ENCODE measurements at places on chromosomes 12 and 14. TPM values are rescaled to one million over a fixed set of nuclear protein-coding genes. Genes with fewer than 3 reads are reported as not detected.

SLC17A8 gene
- total RNA-seq = not detected

SERPINA9 gene
- total RNA-seq = not detected

GDF3 gene
- total RNA-seq = 9.1 TPM

PLEKHD1 gene
- 0.37 TPM for total RNA-seq

IRAK3 gene
- 0.29 TPM for total RNA-seq

L2HGDH gene
- 22.6 TPM for total RNA-seq

WNT5B gene
- 0.61 TPM for total RNA-seq

- no peak for DNase-seq
These were observed 1005.5 kb downstream of the NRXN3 start for GRCh38 chr14:79175671-79176070.

- no peak for DNase-seq
These were observed 37.2 kb downstream of the TIMELESS start for GRCh38 chr12:56411781-56412639.

GRCh38 chr12:109054520-109054919 lies 2.1 kb downstream of the USP30 start:
- DNase-seq = no peak

DNA sequence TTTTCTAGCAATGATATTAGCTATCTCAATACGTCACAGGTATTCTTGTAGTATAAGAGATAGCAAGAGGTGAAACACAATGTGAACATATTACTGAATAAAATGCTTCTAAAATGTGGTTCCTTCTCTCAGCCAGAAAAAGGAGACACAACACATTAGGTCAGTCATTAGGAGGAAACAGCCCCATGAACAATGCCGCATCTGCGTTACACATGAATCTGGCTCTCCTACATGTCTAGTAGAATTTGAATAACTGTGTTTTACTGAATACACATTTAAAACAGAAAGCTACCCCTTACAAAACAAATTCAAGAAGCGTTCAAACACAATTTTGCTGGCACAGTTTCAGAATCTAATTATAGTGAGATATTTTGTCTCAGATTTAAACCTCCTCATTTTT lies 51.6 kb downstream of the EFCAB11 start:
- no peak for DNase-seq

DNA sequence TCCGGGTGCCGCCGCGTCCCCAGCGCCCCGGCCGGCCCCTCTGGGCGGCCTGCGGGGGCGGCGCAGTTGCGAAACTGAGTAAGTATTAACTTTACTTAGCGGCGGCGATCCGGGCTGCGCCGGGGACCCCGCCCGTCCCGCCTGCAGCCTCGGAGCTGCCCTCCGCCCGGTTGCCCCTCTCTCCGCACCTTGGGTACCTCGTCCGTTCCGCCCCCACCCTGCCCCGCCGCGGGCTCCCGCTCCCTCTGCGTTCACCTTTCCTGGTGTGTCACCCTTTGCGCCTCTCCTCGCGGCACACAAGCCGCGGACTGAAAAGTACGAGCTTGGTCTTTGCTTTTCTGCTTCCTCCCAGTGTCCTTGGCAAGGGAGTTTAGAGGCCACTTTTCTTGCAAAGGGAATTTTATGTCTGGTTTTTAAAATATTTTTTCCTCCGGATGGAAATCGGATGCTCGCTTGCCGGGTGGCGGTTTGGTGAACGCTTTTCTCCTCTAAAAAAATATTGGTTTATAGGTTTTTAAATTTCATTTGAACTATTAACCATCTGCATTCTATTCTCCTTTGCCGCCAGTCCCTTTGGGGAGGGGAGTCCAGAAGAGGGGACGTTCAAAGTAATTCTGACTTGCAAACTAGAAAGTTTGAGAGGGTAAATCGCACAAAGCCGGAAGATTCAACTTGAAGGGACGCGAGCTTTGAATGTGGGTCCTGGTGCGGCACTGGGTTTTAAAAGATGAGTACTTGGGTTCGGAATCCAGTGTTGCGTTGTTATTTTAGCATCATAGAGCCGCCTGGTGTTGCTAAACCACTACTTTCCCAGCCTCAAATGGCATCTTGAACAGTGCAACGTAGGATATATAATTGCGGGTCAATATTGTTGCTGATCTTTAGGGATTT lies 834 bp downstream of the RASSF8 start:
- peak; percentile 59 for DNase-seq

DNA sequence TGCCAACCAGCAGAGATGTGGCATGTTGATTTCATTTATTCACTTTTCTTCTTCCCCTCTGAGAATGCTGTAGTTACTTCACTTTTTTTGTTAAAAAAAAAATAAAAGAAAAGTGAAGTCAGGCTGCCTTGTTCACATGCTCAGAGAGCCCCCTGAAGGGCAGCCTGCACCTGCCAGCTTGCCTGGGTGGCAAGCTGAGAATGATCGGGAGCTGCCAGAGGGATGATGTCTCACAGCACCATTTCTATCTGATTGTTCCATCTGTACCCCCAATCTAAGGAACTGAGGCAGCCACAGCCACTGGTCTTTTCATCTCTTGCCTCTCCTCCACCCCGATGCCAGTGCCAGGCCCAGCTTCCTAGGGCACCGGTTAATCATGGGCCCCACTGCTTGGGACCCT lies 118.2 kb downstream of the TSPAN9 start:
- no peak for DNase-seq

- DNase-seq = no peak
These were observed 107.3 kb downstream of the BCL11B start for GRCh38 chr14:99164712-99165111.

DNA sequence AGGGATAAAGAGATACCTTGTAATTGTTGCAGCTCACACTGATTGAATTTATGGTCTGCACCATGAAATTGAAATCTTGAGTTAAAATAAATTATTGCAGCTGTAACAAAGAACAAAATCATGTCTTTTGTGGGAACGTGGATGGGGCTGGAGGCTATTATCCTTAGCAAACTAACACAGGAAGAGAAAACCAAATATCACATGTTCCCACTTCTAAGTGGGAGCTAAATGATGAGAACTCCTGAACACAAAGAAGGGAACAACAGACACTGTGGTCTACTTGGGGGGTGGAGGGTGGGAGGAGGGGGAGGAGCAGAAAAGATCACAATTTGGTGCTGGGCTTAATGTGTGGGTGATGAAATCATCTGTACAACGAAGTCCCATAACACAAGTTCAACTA lies 22.6 kb downstream of the ERP27 start:
- no peak for DNase-seq

GRCh38 chr14:41586237-41586636 lies 20.4 kb upstream of the LRFN5 start:
- DNase-seq = no peak

DNA sequence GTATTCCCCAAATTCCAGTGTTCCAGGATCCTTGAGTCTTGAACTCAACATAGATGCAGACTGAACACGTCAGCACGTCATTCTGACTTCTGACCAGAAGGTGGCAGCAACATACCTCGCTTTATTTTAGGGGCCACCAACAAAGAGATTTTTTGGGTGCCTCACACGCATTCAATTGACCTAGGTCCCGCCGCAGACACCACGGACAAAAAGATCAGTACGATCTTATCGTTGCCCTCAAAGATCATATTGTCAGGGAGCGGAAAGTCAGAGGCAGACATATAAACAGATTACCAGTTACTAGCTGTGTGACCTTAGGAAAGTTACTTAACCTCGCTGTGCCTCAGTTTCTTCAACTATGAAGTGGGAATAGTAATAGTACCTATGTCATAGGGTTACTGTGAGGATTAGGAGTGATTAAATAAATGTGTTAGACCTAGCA lies 6.5 kb upstream of the PRPH start:
- peak; percentile 70 for DNase-seq

GRCh38 chr12:19484738-19485137 lies 45.4 kb downstream of the AEBP2 start:
- DNase-seq = no peak

All from H9 (cell line).